PC-3 (cell line): ENCODE measurements at places on chromosomes 11 and 22.

- peak; percentile 15 for DNase-seq
Observed at GRCh38 chr22:39278040-39278439, 33.3 kb upstream of the PDGFB start.

- no peak for DNase-seq
Observed at GRCh38 chr11:86514453-86514852, 139.8 kb downstream of the CCDC81 start.

- DNase-seq = no peak
Observed at GRCh38 chr11:123373754-123374621, 56.1 kb upstream of the GRAMD1B start.

DNA sequence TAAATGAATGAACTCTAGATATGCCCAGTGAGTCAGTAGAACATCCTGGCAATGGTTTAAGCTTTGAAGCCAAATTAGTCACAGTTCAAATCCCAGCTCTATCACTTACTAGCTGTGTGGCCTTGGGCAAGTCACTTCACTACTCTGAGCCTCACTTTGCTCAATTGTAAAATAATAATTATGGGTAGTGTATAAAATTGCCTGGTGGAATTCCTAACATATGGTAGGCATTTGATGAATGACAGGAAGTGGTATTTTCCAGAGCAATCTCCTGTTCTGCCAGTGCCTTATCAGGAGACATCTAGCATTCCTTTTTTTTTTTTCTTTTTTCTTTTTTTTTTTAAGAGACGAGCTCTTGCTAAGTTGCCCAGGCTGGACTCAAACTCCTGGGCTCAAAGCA, 13.0 kb downstream of the SCN4B start:
- DNase-seq = no peak

GRCh38 chr11:35619855-35620640, 1.8 kb downstream of the FJX1 start:
- DNase-seq = peak; percentile 32

- DNase-seq = no peak
Observed at GRCh38 chr22:18088825-18089568, 11.2 kb downstream of the PEX26 start.

DNA sequence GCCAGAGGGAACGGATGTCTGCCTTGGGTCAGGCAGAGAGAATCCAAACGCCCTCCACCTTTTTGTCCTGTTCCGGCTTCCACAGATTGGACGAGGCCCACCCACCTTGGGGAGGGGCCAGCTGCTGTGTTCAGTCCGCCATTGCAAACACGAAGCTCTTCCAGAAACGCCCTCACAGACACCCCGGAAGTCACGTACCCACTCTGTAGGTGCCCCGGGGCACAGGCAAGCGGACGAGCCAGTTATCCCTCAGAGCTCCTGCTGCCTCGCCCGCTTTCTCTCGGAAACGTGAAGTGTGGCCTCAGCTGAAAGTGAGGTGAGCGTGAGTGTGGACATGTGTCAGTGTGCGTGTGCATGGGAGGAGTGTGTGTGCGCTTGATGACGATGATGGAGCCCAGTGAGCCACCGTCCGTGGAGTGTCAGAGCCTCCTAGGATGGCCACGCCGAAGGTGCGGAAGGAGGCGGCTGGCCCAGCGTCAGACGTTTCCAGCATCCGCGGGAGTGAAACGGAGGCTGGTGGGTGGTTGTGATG, 869.2 kb downstream of the TBC1D22A start:
- DNase-seq = peak; percentile 91

DNA sequence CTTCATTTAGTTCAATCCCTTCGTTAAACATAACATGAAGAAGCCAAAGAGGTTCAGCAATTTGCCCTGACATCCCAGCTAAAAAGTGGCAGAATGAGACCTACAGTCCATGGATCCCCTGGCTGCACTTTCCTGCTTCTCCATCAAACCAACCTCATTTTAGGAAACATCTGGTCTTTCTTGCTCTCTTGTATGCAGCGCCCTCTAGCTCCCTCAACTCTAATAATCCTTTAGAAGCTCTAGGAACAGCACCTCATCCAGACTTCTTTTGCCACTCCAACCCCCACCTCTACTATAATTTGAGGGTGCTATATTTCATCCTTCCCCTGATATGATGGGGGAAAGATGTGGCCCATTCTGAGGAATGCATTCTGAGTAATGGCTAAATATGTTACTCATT, 7.4 kb downstream of the CNTF start:
- peak; percentile 67 for DNase-seq

GRCh38 chr11:111455291-111456085, 56.7 kb downstream of the BTG4 start:
- DNase-seq = no peak

DNA sequence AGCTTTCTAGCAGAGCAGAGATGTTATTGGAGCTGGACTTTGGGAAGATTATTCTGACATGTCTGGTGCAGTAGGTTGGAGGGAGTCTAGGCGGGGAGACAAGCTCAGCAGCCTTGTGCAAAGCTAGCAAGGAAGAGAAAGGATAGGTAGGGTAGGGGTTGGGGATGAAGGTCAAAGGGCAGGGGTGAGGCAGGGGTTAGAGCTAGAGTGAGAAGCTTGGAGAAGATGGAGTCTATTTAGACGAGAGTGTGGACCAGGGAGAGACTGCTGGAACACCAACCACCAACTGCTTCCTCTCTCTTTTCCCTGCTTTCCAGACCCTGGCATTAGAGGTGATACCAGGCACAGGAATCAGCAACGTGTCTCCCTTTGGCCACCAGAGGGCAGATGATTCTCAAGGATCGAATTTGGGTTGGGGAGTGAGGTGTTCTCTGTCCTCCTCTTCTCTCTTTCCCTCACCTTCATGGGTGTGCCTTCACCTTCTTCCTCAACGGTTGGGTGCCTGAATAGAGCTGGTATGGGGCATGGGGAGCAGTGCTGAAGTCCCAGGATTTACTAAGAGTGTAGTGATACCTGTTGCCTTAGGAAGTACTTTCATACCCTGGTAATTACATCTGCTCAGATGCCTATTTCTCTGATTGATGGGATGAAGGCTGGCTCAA, 1.8 kb upstream of the MARK2 start:
- DNase-seq = peak; percentile 96

GRCh38 chr11:69416143-69416515, 65.3 kb upstream of the LINC01488 start:
- no peak for DNase-seq

- no peak for DNase-seq
Observed at GRCh38 chr22:27776650-27776958, 25.0 kb downstream of the MN1 start.

- DNase-seq = no peak
Observed at GRCh38 chr11:68328374-68329091, 16.1 kb downstream of the LRP5 start.

DNA sequence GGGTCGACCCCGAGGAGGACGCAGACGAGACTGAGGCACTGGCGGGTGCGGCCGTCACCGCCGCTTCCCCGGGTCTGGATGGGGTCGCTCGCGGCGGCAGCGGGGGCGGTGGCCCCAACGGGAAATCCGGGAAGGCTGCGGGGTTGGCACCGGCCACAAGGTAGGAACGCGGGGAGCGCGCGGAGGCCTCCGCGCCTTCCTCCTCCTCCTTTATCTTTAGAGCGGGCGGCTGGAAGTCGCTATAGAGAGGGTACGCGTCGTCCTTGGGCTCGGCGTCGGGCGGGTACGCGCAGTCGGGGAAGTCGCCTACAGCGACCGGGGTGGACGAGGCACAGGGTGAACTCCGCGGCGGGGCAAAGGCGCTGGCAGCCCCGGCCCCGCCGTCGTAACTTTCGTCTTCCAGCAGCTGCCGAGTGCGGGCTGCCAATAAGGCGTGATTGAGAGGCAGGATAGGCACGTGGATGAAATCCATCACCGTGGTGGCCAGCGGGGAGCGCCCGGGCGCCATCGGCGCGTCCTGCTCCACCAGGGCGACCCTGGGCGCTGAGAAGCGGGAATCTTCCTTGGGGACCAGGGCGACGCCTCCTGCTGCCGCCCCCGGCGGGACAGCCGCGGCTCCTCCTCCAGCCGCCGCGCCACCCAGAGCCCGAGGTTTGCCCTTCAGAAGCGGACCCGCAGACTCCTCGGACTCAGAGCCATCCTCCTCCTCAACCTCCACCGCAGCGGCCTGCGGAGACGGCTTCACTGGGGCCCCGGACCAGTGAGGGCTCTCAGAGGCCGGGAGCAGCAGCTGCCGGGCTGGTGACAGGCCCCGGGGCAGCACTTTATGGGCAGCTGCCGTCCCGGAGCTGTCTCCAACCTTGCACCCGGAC, 1.7 kb downstream of the PGR start:
- no peak for DNase-seq

DNA sequence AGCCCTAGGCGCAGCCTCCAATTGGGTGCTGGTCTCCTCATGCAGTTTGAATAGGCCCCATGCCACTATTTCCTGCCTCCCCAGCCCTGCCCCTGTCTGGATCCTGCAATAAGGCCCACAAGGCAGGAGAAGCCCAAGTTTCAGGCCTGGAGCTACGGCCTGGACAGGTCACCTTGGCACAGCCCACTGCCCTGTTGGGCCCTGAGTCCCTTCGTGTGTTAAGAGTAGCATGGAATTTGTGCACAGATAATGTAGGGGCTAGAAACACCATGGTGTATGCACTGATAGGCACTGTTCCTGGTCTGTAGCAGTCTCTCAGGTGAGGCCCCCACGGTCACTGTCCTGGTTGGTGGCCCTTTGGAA, 20.1 kb downstream of the CDC45 start:
- no peak for DNase-seq

DNA sequence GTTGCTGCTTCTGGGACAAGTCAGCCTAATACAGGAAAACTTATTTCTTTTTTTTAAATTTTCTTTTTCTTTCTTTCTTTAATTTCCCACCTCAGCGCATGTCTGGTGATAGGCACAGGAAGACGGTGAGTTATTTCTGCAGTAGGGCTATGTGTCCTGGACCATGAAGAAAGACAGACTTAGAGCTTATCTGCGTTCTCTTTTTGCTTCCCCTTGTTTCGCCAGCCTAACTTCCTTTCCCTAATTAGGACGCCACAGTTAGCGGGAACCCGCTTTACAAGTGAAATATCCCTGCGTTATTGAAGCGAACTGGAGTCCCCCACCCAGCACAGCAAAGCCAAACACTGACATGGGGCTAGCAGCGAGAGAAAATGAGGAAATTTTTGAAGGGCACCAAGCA, 8.6 kb downstream of the OR6M1 start:
- no peak for DNase-seq

DNA sequence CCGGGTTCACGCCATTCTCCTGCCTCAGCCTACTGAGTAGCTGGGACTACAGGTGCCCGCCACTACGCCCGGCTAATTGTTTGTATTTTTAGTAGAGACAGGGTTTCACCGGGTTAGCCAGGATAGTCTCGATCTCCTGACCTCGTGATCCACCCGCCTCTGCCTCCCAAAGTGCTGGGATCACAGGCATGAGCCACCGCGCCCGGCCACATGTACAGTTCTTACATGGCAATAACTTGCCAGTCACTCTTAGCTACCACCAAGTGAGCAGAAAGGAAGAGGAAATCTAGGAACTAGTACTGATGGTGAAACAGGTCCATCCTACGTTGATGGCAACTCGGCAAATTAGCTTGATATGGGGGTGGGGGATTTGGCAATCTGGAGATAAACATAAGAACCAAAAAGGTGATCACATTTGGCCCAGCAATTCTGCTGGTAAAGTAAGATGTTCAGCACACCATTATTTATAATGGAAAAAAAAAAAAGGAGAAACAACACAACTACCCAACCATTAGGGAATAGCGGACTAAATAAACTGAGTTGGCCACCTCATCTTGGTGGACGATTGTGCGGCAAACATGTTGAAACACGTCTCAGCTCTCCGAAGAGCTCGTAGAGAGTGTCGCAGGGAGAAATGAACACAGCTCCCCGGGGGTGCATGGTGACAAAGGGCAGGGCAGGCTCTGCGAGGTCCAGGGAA, 5.3 kb downstream of the NLRP6 start:
- DNase-seq = no peak

- no peak for DNase-seq
Observed at GRCh38 chr11:15714641-15715399, 600.1 kb downstream of the INSC start.

DNA sequence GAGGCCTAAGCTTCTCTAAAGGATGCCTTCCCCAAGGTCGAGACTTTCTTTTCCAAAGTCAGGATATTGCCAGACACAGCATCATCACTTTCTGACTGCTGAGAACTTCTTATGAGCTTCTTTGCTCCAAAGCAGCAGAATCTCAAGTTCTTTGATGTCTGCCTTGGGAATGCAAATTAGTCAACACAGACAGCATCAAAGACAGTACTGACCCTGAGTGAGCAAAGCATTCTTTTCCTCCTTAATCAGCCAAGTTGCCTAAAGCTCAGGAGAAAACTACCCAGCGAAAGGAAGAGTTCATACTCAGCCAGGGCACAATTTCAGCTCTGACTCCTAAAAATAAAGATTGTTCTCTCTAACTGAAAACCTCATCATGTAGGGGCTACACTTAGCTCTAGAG, 98.0 kb downstream of the SLC36A4 start:
- no peak for DNase-seq

DNA sequence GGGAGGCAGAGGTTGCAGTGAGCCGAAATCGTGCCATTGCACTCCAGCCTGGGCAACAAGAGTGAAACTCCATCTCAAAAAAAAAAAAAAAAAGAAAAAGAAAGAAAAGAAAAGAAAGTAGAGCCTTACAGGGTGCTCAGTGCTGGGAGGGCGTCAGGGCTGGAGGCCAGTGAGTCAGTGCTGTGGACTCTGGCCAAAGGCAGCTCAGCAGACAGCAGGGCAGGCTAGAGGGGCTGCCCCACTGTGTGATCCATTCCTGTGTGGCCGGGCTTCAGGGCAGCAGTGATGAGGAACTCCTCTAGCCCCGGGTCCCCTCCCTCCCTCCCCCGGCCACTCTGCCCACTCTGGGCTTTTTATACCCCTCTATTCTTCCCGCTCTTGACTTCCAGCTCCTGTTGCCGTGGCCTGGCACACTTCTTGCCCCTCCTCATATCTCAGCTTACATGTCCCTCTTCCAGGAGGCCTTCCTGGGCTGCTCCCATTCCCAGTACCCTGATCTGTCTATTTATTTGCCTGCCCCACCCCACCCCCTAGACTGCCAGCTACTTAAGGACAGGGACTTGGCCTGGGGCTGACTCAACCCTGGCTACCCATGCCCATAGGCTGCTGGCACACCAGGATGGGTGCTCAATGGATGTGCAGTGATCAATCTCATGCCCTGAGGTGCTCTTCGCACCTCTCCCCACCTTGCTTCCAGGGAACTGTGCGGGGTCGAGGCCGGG, 10.1 kb downstream of the SYT12 start:
- DNase-seq = peak; percentile 79

- DNase-seq = no peak
Observed at GRCh38 chr11:32079553-32079952, 11.3 kb upstream of the RCN1 start.

GRCh38 chr22:46087336-46087690, 63.0 kb upstream of the PPARA start:
- no peak for DNase-seq

- peak; percentile 80 for DNase-seq
Observed at GRCh38 chr11:79100093-79100910, 340.5 kb downstream of the TENM4 start.

DNA sequence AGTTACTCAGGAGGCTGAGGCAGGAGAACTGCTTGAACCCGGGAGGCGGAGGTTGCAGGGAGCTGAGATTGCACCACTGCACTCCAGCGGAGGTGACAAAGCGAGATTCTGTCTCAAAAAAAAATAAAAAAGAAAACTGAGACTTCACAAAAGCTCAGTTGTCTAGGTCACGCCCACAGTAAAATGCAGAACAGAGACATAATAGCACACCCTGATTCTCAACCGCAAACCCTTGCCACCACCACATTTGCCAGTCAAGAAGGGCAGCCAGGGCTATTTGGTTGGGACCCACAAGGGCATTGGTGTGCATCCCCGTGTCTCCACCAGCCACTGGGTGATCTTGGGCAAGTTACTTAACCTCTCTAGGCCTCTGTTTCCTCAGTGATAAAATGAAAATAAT, 25.4 kb downstream of the CREB3L1 start:
- DNase-seq = no peak
